Cortex of kidney (tissue), 1 donor: ENCODE measurements at places on chromosomes 5 and 9.

DNA sequence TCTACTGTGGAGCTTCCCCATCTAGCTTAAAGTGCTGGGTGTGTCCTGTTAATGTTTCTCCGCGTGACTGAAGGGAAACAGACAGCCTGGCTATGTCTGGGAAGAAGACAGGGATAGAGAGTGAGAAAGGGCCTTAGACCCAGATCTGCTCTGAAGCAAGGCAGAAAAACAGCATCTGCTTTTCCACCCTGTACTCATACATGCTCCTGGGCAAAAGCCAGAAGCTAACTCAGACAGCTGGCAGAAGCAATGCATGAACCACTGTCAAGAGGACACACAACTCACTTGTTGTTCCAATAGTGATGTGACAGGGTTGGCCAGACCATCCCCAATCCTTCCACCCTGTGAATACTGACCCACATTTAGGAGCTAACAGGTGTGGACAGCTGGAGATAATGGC is 63.3 kb downstream of the DPYSL3 start:
- DNase-seq = no peak

GRCh38 chr9:107242073-107243030 is 40.7 kb upstream of the RAD23B start:
- DNase-seq = no peak

DNA sequence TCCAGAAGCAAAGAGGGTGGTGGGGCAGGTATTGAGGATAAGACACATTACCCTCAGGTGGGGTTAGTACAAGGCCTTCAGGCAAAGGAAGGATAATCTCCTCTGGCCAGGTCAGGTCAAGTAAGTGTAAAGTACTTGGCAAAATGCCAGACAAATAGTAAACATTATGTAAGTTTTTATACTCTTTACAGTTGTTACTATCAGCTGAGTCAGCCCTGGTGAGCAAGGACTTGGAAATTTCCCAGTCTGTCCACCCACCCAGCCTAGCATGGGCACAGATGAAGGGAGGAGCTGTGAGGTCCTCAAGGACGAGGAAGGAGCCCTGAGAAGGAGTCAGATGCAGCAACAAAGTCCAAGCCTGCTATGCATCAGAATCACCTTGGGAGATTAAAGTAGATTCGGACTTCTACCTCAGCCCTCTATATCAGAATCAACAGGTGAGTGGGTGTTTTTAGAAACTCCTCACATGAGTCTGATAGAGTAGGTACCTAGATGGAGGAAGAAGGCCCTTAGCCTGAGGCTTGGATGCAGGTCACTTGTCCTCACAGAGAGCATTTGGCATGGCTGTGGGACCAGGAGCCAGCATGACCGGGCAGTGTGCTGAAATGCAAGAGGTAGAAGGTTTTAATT is 50.2 kb upstream of the BARX1 start:
- DNase-seq = no peak

DNA sequence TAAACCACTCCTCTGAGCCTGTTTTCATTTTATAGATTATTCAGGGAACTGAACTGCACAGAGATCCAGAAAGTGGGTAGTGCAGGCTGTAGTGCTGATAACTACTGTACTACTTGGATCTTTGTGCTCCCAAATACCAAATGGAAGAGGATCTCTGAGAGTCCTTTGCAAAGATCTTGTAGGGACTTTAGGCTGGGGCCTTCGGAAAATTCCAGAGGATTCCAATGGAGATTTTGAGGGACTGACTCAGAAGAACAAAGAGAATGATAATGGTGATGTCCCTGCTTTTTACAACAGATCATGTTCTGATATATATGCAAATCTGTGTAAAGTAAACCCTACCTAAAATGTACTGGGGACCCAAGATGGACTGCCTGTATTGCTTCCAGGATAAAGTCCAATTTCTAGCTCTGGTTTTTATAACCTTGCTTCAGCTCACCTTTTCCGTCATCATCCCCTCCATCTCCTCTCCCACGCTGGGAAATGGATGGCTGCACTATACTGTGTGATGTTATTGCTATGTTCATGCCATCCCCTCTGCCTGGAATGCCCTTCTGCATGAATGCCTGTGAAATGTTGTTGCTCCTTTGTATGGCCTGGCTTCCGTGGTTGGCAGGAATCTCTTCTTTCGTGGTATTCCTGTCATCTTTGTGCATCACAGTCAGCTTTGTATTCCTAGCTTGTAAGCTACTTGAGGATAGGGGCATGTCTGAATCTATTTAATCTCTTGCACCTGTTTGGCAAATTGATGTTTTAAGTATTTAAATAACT is 9.7 kb upstream of the PSMD5 start:
- no peak for DNase-seq

DNA sequence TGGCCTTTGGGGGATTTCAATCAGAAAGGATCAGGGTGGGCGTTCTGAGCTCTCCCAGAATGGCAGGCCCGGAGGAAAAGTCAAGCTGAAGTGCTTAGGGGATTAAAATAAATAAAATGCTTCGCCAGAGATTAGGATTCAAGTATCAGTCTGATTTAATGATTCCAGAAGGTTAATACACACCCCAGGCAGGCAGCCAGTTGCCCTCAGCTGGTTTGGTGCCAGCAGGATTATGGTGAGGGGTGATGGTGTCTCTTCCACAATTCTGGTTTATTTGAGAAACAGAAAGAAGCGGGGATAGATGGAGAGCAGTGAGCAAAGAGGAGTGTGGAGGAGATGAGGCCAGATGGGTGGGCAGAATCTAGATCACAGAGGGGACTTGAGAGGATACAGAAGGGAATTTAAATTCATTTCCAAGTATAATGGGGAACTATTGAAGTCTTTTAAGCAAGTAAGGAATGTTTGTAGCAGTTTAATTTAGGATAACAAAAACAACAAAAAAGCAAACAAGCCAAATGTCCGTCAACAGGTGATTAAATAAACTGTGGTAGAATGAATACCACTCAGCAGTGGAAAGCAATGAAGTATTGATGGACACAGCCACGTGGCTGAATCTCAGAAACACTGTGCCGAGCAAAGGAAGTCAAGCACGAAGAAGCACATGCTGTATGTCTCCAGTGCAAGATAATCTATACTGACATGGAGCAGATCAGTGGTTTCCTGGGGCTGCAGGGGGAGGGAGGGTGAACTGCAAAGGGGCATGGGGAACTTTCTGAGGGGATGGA is 297.7 kb downstream of the MSX2 start:
- DNase-seq = no peak

DNA sequence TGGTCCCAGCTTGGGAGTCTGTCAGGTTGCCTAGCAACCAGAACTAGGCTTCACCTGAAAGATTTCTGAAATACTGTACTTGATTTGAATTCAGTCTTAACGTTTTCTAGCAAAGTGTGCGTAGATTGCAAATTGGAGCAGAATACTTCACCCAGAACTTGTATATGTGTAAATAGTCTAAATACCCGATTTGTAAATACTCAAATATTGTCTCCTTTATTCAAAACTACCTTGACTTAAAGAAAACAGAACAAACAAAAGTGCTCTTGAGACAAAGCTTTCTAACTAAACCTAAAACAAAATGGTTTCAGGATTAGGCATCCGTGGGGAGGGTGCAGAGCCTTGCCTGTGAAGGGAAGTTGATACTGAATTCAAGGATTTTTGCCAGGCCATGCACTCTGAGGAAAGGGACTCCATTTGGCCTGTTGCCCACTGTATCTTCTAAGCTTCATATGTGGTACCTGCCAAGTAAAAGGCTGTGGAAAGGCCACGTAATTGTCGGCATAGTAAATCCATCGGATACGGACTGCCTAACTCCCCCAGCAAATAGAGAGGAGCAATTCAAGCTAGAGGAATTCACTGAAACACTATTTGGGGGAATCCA is 744 bp upstream of the HMGCS1 start:
- no peak for DNase-seq

GRCh38 chr5:2656206-2656605 is 95.3 kb downstream of the IRX2 start:
- DNase-seq = no peak

GRCh38 chr5:3741374-3741770 is 145.7 kb downstream of the IRX1 start:
- no peak for DNase-seq

GRCh38 chr5:10596310-10596703 is 32.4 kb downstream of the ANKRD33B start:
- no peak for DNase-seq

DNA sequence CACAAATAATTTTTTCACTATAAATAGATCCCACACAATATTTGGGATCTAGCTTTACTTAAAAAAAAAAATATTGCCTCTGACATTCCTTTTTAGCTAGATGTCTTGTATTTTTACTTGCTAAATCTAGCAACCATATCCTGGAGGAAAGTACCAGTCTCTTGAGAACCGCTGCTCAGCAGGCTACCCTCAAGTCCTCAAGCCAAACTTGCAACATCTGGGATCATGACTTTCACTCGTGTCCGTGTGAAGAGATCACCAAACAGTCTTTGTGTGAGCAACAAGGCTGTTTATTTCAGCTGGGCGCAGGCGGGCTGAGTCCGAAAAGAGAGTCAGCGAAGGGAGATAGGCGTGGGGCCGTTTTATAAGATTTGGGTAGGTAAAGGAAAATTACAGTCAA is 180.3 kb upstream of the FER start:
- DNase-seq = no peak

DNA sequence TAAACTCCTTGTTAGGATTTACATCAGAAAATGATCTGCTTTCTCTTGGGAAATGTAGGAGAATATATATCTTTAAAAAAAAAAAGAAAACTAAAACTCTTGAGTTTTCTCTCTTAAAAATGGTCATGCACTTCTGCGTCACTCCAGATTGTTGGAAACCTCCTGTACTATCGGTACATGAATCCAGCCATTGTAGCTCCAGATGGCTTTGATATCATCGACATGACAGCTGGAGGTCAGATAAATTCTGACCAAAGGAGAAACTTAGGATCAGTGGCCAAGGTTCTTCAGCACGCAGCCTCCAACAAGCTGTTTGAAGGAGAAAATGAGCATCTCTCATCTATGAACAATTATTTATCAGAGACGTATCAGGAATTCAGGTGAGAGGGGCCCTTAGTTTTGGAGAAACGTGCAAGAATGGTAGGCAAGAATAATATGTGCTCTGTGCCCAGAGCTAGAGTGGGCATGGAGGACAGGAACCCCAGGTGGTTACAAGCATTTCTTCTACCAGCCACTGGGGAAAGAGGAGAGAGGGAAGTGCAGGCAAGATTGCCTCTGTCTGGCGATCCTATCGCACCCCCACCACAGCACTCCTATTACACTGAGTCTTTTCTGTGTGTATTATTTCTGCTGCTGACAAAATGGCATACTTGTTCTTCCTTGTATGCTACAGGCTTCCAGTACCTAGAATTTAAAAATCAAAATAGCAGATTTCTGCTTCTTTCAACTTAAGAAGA is 41.4 kb upstream of the F2R start:
- no peak for DNase-seq

DNA sequence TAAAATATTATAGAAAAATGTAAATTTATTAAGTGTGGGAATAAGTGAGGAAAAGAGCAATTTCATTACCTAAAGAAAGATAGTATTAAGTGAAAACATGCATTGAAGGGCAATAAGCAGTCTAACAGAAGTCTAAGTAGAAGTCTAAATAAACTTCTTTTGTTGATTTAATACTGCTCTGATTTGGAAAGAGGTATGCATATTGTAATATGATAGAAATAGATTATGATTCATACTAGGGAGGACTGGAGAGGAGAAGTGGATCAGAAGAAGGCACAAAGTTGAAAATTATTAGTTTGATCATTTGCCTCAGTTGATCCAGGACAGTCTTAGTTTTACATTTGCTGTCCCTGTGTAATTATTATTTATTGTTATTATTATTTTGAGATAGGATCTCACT is 6.6 kb upstream of the ERBIN start:
- no peak for DNase-seq

DNA sequence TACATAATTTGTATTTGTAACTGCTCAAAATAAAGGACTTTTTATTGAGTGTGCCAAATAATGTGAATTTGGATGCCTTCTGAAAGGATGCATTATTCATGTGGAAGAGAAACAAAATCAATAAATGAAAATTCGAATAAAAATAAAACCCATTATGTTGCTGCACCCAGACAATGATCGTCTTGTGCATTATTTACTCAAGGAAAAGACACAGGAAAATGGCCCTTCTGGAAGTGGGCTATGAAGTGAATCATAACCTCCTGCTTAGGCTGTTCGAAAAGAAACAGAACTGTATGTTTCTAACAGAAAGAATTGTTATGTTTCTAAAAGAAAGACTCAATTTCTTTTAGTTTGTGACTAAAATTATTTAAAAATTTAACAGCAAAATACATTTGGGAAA is 168.9 kb upstream of the NFIB start:
- DNase-seq = no peak

- no peak for DNase-seq
Measured at GRCh38 chr5:178649580-178649979, 22.7 kb upstream of the CLK4 start.

DNA sequence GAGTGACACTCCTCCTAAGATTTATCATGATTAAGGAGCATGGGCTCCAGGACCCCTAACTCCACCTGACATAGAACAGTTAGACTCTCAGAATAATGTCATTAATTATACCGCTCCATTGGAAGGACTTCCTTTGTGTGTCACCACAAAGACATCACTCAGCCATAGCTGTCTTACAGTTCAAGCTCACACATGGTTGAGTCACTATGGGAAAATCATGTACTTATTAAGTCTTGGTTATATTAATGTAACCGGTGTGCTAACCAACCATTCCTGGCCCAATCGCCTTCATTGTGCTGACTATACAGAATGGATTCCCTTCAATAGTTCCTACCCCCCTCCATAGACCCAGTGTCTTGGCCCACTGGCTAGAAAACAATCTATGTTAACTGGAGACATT is 10.9 kb upstream of the MCCC2 start:
- no peak for DNase-seq

- no peak for DNase-seq
Measured at GRCh38 chr5:179406031-179406961, 61.0 kb upstream of the ADAMTS2 start.

DNA sequence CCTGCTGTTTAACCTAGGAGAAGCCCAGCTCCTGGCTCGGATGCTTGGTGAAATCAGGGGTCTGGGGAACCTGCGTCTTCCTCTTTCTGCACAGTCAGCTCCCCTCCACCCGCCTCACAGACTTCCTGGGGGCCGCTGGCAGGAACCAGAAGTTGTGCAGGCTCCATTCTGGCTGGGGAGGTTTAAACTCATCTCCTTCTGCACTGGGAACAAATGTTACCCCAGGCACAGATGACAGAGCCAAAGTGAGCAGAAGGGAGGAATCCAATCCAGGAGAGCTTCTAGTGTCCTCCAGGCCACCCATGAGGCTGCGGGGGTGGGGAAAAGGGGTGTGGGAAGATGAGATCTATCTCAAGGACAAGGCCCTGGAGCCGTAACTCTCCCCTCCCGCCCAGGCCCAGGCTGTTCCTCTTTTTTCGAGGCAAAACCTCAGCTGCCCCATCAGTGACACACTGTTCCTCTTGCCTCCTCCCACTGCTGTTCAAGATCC is 31.2 kb downstream of the KCNMB1 start:
- no peak for DNase-seq

DNA sequence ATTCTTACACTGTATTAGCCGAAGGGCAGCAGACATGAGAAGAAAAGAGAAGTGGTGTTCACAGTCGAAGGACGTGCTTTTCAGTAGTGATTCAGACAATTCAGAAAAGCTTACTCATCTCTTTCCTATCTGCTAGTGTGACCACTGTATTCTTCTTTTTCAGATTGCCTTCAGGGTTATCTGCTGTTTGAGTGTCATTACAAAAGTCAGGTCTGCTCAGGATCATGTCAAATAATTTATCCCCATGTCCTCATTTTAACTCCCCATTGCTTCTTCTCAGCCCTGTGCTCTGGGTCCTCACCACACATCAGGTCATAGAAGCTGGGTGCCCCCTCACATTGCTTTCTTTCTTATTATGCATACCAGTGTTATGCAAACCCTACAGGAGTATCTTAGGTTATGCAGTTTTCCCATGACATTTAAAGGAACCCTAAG is 394.0 kb downstream of the CETN3 start:
- no peak for DNase-seq
